ENCODE measurements at places on chromosomes 16 and 17.

DNA sequence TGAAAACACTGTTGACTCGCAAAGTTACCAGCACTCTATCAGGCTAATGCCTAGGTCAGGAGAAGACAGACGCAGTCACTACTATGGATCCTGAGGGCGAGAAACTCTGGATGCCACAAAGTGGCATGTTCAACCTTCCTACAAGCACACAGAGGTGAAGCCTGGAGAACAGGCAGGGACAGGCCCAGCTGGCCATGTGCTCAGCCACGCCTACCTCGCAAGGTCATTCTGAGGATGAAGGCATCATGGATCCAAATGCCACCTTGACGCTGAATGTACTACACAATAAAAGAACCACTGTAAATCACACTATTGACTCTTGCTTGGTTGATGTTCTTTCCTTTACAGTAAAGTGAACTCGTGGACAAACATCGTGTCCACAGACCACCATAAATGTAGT is 85.8 kb downstream of the ANKRD11 start:
- DNase-seq, result no peak

GRCh38 chr17:8153525-8153956 is 1.3 kb upstream of the PER1 start:
- DNase-seq, result peak; percentile 97

- peak; percentile 10 for DNase-seq
Measured at GRCh38 chr17:2688351-2689342, 22.9 kb downstream of the CLUH start.

DNA sequence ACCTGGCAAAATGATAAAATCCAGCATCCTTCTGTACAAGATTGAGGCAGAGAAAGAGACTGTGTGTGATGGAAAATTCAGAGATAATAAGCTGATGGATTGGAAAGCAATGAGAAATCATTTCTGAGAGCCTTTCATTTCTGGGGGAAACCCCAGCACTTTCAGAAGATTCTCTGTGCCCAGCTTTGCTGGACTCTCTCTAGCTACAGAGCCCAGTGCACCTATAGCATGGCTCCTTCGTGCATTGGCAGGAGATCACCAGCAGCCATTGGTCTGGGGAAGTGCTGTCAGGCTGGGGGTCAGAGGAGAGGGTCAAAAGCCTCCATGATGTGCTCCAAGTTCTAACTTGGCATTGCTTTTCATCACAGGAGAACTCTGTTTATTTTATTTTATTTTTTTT is 259.9 kb downstream of the SOX9 start:
- no peak for DNase-seq

DNA sequence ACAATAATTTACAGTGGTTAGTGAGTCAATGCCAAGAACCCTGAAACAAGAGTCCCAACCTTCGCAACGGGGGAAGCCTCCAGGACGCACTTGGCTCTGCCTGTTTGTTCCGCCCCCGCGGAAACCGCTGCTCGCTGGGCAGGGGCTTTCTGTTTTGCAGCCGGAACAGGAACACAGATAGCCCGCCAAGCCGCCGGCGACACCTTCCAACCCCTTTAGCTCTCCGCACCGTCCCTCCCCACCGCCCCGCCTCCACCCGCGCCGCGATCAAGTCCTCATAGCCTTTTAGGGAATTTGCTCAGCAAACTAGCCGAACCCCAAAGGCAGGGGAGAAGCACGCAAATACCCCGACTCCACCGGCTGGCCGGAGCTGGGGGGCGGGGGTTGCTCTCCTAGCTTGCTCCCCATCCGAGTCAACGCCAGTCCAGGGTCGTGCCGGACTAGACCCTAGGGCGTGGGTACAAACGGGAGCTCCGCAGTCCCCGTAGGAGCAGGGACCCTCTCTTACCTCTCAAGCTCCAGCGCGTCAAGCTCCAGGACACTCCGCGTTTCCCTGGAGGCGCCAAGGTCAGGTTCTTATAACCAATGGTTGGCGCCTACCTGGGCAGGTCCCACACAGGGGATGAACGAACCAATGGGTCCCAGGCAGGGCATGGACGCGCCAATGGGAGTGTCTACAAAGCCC is at the start of gene SLFN13:
SLFN13 (minus strand) TSS at position 553 of the 685 bp plus-strand sequence. CDS start 3,086 bp downstream, outside the sequence.
- peak; percentile 56 for DNase-seq
